Spinal cord (tissue), 10 donors: ENCODE measurements at places on chromosomes 13 and 19.

GRCh38 chr19:21626091-21626490 is 120.7 kb downstream of the ZNF429 start:
- no peak for DNase-seq

DNA sequence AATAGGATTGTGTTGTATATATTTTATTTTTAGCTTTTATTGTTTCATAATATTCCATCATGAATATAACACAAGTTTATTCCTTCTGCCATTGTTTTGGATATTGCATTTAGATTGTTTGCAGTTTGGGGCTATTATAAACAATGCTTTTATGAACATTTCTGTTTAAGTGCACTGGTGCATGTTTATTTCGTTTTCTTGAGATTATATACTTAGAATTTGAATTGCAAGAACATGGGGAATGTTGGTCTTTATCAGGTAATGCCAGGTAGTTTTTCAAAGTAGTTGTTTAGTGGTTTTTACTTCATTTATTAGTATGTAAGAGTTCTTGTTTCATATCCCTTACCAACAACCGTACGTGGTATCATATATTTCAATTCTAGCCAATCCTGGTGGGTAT is 4.3 kb downstream of the LSM14A start:
- no peak for DNase-seq

DNA sequence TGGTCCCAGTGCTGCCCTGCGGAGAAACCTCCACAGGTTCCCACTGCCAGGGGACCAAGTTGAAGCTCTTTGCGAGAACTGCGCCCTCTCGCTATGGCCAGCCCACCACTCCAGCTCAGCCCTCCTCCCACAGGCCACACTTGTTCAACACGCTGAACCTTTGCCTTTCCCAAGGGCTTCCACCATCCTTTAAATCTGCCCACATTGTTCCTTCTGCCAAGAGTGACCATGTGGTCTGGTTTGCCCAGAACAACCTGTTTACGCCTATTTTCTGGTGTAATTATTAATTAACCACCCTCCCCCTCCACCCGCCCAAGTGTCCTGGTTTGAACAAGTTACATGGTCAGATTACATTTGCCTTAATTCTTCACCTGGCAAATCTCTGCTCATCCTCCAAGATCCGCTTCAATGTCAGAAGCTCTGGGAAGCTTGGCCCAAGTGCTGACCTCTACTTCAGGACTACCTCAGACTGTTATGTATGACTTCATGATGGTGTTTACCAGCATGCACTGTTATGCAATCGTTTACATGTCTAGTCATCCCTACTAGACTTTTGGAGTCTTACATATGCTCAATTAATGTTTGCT is 12.0 kb upstream of the USP12 start:
- no peak for DNase-seq

DNA sequence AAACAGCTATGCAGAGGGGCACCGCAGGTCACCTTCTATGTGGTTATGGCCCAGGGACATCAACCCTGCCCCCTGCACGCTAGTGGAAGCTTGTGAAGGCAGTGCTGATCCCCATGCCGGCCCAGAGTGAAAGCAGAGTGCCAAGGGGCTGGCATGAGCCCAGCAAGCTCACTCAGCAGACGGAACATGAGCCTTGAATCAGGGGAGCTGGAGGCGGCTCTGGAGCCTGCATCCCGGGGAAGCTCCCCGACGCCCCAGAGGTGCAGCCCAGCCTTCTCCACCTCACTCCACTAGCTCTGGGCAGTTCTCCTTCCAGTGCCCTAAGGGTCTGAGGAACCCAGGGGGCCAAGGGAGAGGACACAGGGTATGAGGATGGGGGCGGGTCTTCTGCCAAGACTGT is 19.0 kb upstream of the ISYNA1 start:
- DNase-seq: no peak

GRCh38 chr13:35697186-35697730 is 220.8 kb upstream of the MAB21L1 start:
- no peak for DNase-seq

DNA sequence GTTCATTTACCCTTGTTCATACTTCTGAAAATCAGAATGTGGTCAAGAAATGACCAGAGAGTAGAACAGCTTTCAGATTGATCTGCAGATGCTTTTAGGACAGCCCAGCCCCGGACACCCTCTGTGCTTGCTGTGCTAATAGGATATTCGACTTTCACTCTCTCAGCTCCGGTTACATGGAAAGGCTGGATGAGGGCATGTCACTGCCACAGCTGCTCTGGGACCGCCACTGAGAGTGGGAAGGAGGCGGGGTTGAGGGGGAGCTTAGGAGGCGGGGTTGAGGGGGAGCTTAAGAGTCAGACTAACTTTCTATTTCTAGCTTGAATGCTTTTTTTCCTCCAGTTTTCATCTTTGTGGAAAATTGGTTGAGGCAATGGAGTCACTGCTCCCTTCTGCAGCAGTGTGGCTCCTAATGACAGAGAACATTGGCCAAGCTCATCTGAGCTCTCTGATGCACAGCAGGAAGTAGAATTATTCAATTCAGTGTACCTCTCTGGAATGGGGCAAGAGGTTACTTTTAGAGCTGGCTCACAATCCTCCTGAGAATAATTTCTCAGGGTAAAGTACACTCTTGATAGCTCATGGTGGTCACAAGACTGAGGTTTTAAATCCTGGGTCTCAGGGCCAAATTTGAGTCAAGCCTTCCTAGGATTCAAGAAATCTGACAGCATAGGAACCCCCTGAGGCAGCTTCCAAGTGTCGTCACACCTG is 74.6 kb upstream of the NPAS1 start:
- DNase-seq: no peak

GRCh38 chr13:74675182-74675581 is 541.0 kb upstream of the KLF12 start:
- no peak for DNase-seq

DNA sequence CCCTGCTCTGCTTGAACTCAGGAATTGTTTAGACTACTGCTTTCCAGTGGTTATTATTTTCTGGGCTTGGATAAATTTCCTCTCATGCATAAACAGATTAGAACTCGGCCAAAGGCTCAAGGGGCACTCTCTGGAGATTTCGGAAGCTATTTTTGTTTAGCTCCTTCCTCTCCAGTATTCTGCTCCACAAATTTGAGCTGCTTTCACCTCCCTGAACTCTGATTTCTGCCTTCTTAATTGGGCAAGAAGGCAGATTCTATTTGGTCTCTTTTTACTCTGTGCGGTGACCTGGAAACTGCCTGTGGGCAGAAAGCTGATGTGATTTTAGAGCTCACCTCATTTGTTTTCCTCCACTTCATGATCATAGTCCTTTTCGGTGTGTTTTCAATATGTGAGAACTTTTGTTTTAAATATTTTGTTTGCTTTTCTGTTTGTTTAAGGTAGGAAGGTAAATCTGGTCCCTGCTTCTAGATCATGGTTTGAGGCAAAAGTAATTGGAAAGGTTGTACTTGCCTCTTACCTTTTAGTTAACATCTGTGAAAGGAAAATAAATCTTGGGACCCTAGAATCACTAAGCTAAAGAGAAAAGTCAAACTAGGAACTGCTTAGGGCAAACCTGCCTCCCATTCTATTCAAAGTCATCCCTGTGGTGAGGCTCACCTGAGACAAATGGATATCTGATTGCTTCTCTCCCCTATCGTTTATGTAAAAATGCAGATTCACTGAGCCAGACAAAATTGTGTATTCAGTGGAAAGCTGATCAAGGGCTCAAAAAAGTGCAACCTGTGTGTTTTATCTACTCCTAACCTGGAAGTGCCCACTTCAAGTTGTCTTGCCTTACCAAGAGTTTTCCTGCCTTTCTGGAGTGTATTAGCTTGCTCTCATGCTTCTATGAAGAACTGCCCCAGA is 714.7 kb upstream of the PCDH20 start:
- no peak for DNase-seq
